ENCODE measurements at places on chromosomes 16 and 17.
A peak's percentile ranks its signal among the peaks of the same experiment; 100 is the strongest.

- peak; percentile 35 for DNase-seq
Measured at GRCh38 chr17:63699638-63700527, at the start of gene LIMD2. Gene LIMD2 (minus strand): TSS chr17:63700125. CDS start chr17:63699298, 827 bp downstream.

- no peak for DNase-seq
Measured at GRCh38 chr16:56956076-56956475, 5.7 kb upstream of the CETP start.

DNA sequence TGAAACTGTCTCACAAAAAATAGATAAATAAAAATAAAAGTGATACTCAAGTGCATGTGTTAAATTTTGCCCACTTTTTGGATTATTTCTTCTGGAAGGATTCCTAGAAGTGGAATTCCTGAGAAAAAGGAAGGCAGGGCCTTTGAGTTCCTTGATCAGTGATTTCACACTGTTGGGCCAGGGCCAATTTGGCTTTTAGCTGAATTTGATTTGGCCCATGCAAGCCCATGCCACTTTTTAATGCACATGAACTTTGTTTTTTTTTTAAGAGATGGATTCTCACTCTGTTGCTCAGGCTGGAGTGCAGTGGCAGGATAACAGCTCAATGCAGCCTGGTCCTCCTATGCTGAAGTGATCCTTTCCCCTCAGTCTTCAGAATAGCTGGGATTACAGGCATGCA lies 96.3 kb downstream of the TNFRSF13B start:
- no peak for DNase-seq

DNA sequence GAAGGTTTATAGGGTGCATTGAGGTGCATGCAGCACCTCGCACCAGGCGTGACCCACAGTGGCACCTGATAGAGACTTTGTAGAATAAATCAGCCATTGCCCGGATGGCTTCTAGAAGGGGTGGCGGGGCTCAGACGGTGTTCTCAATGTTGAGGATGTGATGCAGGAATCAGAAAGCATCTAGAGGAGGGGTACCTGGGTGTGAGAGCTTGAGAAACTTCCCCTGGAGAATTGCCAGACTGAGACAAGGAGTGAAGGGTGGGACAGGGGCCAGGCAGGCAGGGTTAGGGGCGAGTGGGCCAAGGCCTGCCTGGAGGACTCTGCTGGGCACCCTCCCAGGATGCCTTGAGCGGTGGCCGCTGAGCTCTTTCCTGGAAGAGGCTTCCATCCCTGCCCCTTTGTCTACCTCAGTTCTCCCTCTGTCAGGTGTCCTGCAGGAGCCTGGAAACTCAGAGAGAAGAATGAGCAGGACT lies 9.3 kb upstream of the ADGRG1 start:
- DNase-seq, result no peak

- no peak for DNase-seq
Measured at GRCh38 chr16:27154705-27155521, 48.4 kb upstream of the KDM8 start.

DNA sequence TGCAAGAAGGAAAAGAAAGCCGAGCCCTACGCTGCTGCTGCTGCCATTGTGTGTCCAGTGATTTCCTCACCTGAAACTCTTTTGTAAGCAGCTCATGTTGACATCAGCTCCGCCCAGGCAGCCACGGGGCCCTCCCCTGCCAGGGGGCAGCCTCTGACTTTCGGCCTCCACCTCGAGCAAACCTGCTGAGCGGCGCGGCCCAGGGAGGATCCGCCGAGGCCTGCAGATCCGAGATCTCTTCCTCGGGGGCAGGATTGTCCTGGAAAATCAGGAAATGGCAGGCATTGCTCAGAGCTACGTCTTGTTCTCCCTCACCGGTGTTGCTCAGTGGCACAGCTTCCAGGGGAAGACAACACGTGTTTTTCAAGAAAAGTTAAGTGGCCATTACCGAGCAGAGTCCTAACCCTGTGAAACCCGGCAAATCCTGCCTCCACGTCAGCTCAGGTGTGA lies 35.6 kb upstream of the ZNF750 start:
- DNase-seq, result peak; percentile 91

GRCh38 chr16:75011634-75012307 lies 12.9 kb downstream of the ZNRF1 start:
- DNase-seq, result no peak
